ENCODE measurements at places on chromosomes 12 and 14.

GRCh38 chr14:86357876-86358275 lies 827.9 kb downstream of the FLRT2 start:
- no peak for DNase-seq

DNA sequence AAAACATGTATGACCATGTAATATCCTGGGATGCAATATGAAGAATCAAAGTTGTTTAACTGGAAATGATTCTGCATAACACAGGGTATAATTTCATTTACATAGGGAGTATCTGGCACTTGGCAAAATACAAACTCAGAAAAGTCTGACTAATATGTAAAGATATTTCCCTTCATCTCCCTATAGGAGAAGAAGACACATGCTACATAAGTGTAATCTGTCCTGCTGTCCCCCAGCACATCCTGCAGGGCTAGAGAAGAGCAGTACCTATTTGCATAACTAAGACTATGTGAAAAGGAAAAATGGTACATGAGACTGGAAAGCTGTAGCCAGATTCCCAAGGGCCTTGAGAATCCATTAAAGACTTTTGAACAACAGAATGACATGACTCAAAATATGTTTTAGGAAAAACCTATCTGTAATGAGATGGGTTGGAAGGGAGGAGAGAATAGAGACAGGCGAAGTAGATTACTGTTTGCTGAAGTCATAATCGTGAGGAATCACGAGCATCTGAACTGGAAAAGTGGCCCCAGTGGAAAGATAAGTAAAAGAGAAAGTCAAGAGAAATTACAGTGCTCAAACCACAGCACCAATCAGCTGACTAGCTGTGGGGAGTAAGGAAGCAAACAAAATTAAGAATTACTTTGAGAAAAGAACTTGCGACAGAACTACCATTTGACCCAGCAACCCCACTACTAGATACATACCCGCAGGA lies 155.1 kb upstream of the HMGA2 start:
- no peak for DNase-seq

- DNase-seq: no peak
Observed at GRCh38 chr12:47868041-47868440, 36.8 kb downstream of the VDR start.

DNA sequence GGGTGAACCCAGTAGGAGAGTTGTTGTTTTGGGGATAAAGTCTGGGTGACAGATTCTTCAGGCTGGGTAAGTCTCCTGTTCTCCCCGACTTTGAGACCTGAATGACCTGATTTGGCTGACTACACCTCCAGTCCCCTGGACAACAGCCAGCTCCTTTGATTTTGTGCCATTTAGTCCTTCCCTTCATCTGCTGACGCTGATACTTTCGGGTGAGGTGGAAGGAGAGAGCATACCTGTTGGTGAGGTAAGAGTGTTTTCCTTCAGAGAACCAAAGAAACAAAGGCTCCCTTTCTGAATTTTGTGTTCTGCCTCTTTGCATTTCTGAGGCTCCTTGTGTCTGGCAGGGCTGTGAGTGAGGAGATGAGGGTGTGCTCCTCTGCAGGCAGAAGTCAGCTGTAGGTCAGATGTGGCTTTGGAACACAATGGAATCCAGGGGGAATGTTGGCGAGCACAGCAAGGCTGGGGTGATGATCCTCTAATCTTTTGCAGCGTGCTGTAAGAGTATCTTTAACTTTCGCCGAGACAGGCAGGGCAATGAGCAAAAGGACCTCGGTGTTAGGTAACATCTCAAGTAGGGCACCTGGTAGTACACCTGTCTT lies 12.1 kb downstream of the ETV6 start:
- no peak for DNase-seq

- DNase-seq: no peak
Observed at GRCh38 chr12:126189856-126190255, 1124.6 kb downstream of the AACS start.

DNA sequence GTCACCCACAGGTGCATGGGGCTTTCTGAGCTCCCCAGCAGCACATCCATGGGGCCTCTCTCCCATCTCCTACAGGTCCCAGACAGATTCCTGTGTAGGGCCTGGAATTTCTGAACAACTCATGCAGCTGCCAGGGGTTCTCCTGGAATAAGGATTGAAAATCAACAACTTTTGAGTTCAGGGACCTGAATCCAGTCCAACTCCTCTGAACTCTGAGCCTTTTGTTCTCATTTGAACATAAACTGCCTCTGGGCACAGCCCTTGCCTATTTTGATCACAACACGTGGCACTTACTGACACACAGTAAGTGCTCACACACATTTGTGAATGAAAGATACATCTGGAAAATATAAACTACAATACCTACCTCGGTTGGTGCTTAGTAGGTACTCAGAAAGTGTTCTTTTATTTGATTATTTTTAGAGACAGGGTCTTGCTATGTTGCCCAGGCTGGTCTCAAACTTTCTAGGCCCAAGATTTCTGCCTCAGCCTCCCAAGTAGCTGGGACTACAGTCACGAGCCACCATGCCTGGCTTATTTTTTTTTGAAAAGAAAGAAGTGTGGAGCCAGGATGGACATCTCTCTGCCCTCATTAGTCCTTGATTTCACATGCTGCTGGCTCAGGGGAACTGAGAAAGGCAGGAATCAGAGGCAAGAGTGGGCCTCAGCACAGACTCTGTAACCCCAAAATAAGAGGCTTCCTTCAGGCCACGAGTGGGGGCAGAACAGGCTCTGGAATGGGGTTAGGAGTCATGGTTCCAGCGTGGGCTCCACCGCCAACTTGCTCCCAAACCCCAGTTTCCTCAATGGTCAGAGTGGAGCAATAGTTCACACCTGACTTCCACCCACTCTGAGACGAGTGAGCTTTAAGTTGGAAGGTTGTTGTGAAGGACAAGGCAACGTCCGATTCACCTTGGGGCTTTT lies 27.0 kb downstream of the SYNE3 start:
- DNase-seq: no peak

- no peak for DNase-seq
Observed at GRCh38 chr14:91830777-91831176, 36.6 kb downstream of the TC2N start.

DNA sequence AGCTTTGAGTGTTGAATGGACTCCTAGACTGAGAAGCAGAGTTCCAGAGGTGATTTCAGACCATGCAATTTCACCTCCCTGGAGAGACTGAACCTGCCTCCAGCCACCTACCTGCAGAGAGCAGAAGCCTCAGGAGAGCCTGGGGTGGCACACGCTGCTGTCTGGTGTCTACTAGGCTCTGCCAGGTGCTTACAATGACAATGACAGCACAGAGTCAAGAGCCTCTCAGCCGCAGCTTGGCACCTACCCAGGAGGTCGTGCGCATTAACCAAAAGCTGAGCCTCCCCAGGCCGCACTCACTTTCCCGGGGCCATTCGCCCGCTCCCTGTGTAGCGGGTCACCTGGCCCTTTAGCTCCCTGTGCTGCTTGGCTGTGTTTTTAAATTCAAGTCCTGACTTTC lies 63.2 kb downstream of the TESC start:
- DNase-seq: no peak

- DNase-seq: no peak
Observed at GRCh38 chr14:93888995-93889394, 38.1 kb upstream of the FAM181A start.

DNA sequence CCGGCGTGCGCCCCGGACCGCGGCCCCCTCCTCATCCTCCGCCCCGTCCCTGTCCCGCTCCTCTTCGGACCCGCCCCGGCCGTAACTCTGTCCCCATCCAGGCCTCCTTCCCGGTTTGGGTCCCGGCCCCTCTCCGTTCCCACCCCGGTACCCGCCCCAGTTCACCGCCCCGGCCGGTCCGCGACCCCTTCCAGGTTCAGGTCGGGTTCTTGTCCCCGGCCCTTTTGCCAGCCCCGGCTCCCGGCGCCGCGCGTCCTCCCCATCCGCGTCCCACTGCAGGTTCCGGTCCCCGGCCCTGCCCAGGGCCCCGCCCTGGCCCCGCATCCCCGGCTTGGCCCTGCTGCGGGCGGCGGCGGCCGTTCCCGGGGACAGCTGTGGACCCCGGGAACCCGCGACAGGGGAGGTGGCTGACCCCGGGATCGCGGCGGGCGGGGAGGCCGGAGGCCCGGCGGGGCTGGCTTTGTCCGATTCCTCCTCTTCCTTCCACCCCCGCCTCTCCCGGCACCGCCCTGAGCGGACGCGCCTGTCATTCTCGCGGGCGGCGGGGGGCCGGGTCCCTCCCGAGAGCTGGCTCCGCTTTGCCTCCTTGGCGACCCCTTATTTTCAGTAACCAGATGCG lies 601 bp downstream of the KLC1 start:
- no peak for DNase-seq

DNA sequence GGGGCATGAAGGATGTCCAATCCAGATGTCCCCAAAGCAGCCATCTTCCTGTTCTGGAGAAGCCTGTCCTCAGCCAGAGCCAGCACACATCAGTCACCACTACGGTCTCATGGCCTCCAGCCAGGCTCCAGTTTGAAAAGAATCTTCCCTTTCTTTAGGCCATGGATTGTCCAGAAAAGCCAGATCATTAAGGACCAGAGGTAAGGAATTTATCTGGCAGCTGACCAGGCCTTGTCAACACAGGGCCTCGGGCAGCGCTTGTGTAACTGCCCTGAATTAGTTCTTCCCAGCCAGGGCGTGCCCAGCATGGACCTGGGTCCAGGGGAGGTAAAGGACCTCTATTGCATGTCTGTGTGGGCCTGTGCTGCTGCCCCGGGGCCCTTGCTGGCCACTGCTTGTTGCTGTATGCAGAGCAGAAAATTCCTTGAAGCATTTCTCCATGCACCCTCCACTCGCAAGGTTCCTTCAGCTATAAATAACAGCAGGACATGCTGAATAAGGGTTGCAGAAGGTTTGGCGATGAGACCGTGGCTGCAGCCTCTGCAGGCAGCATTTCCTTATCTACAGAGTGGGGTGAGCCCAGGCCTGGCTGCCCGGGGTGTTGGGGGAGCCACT lies 21.7 kb upstream of the VPS37B start:
- no peak for DNase-seq

DNA sequence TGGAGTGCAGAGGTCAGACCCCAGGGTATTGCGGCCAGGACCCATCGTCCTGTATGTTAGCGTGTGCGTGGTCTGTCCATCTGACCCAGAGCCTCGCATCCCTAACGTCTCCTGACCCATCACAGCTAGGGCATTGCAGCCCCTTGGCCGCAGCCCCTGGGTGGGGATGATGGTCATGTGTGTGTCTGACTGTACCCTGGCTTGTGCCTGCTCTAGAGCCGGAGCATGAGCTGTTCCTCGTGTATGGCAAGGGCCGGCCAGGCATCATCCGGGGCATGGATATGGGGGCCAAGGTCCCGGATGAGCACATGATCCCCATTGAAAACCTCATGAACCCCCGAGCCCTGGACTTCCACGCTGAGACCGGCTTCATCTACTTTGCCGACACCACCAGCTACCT lies 10.8 kb upstream of the LRP1-AS start:
- no peak for DNase-seq

GRCh38 chr14:66540038-66540437 lies 32.1 kb downstream of the GPHN start:
- DNase-seq: no peak

DNA sequence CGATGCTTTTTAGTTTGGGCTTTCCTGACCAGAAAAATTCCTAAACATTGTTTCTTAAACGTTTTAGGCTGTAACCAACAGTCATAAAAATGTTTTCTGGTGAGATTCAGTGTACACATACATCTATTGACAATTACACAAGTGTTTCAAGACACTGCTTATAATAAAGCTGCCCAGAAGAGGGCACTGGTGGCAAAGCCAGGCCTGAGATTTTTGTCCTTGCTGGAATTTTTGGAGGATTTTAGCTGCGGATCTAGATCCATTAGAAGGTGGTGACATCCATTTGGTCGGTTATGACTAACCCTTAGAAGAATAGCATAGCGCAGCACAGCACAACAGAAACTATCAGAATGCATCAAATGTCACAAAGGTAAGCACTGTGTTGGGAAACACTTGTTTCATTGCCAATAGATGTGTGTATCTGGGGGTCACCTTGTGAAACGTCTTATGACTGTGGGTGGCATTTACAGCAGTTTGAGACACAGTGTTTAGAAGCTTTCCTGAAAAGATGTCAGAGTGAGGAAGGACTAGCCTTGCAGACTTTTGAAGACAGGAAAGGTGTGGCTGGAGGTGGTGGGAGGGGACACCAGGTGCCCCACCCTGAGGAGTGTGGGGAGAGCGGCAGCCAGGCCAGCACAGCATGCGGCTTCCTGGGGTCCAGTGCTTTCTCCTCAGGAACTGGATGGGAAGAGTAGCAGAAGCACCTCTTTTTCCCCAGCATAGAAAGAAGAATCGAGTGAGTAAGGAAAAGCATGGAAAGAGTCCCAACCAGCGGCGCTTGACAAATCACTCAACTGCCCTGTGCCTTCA lies 54.7 kb upstream of the FKBP4 start:
- peak; percentile 1 for DNase-seq

GRCh38 chr14:20386276-20386855 lies 26.9 kb downstream of the TEP1 start:
- no peak for DNase-seq

- DNase-seq: no peak
Observed at GRCh38 chr12:12007713-12008231, 63.0 kb upstream of the BCL2L14 start.

DNA sequence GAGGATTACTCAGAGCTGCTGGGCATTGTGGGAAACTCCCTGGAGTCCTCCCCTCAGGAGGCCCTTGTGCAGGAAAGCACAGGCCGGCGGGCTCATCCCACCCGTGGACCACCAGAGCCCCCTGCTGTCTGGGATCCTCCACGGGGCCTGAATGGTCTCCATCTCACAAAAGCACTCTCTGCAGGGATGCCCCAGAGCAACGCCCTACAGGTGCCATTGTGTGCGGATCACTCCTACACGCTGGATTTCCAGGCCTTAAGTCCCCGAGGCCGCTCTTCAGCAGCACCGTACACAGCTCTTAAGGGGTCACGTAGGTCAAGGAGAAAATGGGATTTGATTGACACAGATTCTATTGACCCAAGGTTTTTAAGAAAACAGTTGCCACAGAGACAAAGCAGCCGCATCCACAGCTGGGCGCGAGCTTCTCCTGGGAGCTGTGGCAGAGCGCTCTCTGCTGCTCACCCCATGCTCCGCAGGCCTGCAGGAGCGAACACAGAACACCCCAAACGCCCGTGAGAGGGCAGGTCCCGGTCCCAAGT lies 36.7 kb upstream of the RIMBP2 start:
- DNase-seq: no peak

GRCh38 chr12:78418919-78419318 lies 445.7 kb upstream of the SYT1 start:
- DNase-seq: no peak

DNA sequence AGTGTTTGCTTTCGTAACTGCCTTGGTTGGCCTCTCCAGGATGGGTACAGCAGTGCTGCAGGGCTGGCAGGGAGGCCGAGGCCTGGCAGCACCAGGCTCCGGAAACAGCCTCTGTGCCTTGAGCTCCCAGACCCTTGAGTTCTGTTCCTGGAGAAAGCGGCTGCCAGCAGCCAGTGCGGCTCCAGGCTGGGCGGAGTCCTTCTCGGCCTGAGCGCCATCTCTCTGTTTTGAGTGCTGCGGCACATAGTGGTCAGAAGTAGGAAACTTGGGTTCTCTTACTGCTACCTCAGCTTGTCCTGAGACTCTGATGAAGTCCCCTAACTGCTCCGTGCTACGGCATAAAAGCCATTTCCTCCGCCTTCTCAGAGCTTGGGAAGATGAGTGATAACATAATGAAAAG lies 65.9 kb downstream of the KCNA1 start:
- no peak for DNase-seq

All from NCI-H748 treated with DMSO at 0.1 percent for 48 hours (cell line).